IMR-90 (cell line): ENCODE measurements at places on chromosomes 4 and X. TPM values are rescaled to one million over a fixed set of nuclear protein-coding genes. Genes with fewer than 3 reads are reported as not detected.

Gene LRAT
- total RNA-seq = under 0.01 TPM in 2 replicates

Gene CNKSR2
- total RNA-seq = 0.56 and 0.90 TPM in 2 replicates

Gene CT45A5
- not detected in 2 replicates for total RNA-seq

Gene RRH
- not detected in 2 replicates for total RNA-seq

Gene CHRDL1
- 0.28 and 0.36 TPM in 2 replicates for total RNA-seq

- no peak for DNase-seq
- H3K4me3 ChIP-seq = no peak overlapping the region
- H3K4me1 ChIP-seq = no peaks in the 10 kb centered on the region
- H3K27me3 ChIP-seq = peaks cover 12% of the 10 kb centered on the region
- no peak overlapping the region for H3K27ac ChIP-seq
These were observed 41.3 kb upstream of the BCLAF3 start for GRCh38 chrX:20032201-20032600.

GRCh38 chrX:13863324-13863723, 46.4 kb upstream of the GPM6B start:
- no peaks in the 10 kb centered on the region for H3K4me1 ChIP-seq
- H3K4me3 ChIP-seq = no peak overlapping the region
- no peaks in the 10 kb centered on the region for H3K36me3 ChIP-seq
- DNase-seq = no peak
- no peak overlapping the region for H3K27ac ChIP-seq

GRCh38 chr4:5215321-5215720, 164.0 kb downstream of the STK32B start:
- no peak overlapping the region for H3K27ac ChIP-seq
- DNase-seq = no peak
- no peaks in the 10 kb centered on the region for H3K36me3 ChIP-seq
- H3K27me3 ChIP-seq = no peaks in the 10 kb centered on the region
- no peak overlapping the region for H3K4me3 ChIP-seq
- no peaks in the 10 kb centered on the region for H3K4me1 ChIP-seq

GRCh38 chr4:20532871-20533870, 167.1 kb upstream of the PACRGL start:
- H3K4me1 ChIP-seq = peaks cover 10% of the 10 kb centered on the region
- H3K36me3 ChIP-seq = no peaks in the 10 kb centered on the region; the same call in 1 of the 2 replicates
- no peak overlapping the region for H3K4me3 ChIP-seq

DNA sequence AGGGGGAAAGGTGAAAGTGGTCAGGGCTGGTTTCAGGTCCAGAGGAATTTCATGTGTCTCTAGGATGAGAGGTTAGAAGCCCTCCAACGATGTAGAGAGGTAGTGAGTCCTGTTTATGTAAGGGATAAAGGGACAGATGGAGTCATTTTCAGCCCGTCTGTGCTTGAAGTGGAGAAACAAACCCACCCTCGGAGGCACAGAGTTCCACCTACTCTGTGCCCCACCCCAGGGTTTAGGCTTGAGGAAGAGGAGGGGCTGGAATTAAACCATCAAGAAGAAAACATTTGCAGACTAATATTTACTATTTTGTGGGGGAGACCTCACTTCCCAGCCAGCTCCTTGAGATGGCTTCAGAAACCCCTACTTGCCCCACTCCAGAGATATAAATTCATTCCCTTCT, 868 bp upstream of the GNL3L start:
- no peak for DNase-seq
- peak overlapping the region; percentile 90; the same call in 1 of the 2 replicates for H3K27ac ChIP-seq
- no peaks in the 10 kb centered on the region for H3K36me3 ChIP-seq
- H3K4me1 ChIP-seq = peaks cover under 1% of the 10 kb centered on the region
- no peak overlapping the region; the same call in 1 of the 2 replicates for H3K4me3 ChIP-seq
- no peaks in the 10 kb centered on the region for H3K27me3 ChIP-seq

DNA sequence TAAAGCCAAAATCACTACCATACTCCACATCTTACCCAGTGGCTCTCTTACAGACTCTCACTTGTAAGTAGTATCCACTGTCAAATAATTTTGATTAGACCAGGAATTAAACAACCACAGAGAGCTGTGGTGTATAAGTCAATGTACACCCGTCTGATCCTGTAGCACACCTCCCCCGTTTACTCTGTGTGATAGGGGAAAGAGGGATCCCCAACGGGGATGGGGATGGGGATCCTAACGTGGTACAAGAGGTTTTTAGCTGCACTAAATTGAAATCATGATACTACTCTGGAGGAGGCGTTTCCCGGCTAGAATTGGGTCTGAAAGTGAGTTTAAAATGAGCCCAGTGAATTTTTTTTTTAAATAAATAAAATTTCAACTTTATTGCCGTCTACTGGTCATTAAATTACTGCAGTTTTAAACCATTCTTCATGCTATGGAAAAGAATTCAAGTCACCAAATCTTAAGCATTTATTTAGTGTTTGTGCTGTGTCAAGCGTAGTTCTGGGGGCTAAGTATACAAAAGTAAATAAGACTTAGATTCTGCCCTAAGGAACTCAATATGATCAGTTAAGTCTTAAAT, 76.6 kb downstream of the INTS12 start:
- no peak for DNase-seq
- H3K27me3 ChIP-seq = no peaks in the 10 kb centered on the region
- no peaks in the 10 kb centered on the region for H3K36me3 ChIP-seq
- no peak overlapping the region for H3K27ac ChIP-seq
